Body of pancreas (tissue), 4 donors: ENCODE measurements at places on chromosomes 7 and 10. TPM values are rescaled to one million over a fixed set of nuclear protein-coding genes. Genes with fewer than 3 reads are reported as not detected.
A peak's percentile ranks its signal among the peaks of the same experiment; 100 is the strongest.

GRCh38 chr7:34396437-34397064, 261.5 kb upstream of the NPSR1 start:
- H3K4me3 ChIP-seq = no peak overlapping the region
- H3K4me1 ChIP-seq = no peaks in the 10 kb centered on the region
- H3K27ac ChIP-seq = no peak overlapping the region
- no peaks in the 10 kb centered on the region for H3K27me3 ChIP-seq

The HMX3 gene
- total RNA-seq = not detected

GRCh38 chr10:93468461-93469213, 13.5 kb downstream of the MYOF start:
- no peaks in the 10 kb centered on the region for H3K27me3 ChIP-seq
- no peaks in the 10 kb centered on the region for H3K36me3 ChIP-seq
- H3K27ac ChIP-seq = no peak overlapping the region
- DNase-seq = no peak
- no peak overlapping the region for H3K4me3 ChIP-seq

The ACTR3C gene
- 35.5 TPM for total RNA-seq

GRCh38 chr7:134741907-134742635, 37.4 kb upstream of the CALD1 start:
- H3K36me3 ChIP-seq = no peaks in the 10 kb centered on the region
- no peaks in the 10 kb centered on the region for H3K4me1 ChIP-seq
- no peak overlapping the region for H3K27ac ChIP-seq
- H3K27me3 ChIP-seq = no peaks in the 10 kb centered on the region
- DNase-seq = no peak
- no peak overlapping the region for H3K4me3 ChIP-seq

- H3K27me3 ChIP-seq = no peaks in the 10 kb centered on the region
- H3K36me3 ChIP-seq = no peaks in the 10 kb centered on the region
- H3K27ac ChIP-seq = no peak overlapping the region
Observed at GRCh38 chr10:71451754-71452153, 55.0 kb downstream of the CDH23 start.

The MICALL2 gene
- total RNA-seq = 26.7 TPM

The MET gene
- total RNA-seq = 23.7 TPM

DNA sequence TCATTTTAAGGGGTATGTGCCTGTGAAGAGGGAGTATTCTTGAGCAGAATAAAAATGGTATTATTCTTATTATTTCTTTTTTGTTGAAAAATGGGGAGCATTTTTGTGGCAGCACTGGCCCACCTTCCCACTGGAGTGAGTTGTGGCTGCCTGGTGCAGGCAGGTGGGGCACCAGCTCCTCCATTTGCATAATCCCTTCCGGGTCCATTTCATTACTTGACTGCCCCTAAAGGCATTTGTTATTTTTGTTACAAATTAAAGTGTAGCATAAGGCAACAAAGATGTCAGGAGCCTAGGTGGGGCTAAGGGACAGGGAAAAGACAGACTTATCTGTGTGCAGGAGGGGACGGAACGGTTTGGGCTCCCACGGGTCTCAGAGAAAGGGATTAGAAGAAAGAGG, 26.8 kb downstream of the GOLGA7B start:
- no peaks in the 10 kb centered on the region for H3K36me3 ChIP-seq
- no peak for DNase-seq
- no peak overlapping the region for H3K27ac ChIP-seq
- H3K27me3 ChIP-seq = no peaks in the 10 kb centered on the region

DNA sequence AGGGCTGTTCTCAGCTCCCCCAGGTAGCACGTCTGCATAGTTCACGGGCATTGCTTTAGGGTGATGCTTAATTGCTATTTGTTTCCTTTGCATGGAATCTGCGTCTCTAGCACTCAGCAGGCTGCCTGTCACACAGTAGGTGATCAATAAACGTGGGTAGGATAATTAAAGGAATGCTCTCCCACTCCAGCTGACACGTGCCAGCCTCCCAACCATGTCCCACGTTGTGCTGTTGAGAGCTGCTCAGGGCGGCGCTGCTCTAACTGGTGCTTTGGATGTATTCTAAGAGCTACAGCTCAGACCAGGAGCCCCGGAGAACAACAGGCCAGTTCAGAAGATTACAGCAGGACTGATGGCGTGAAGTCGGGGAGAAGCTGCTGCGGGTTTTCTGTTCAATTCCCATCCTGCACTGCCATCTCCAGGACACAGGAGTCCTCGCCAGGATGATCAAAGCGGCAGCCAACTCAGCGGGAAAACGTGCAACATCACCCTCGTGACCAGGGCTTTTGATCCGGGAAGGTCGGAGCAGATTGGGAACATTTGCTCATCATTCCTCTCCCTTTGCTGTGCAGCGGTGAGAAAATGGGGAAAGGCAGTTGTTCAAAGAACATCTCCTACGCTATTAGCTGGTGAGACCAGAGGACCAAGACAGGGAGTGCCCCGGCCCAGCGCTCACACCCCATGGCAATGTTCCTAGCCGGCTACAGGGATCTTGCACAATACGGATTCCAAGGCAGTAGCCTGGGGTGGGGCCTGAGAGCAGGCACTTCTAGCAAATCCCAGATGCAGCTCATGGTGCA, 50.5 kb upstream of the FOXK1 start:
- peak; percentile 48 for DNase-seq
- no peaks in the 10 kb centered on the region for H3K36me3 ChIP-seq
- peaks cover 10% of the 10 kb centered on the region for H3K4me1 ChIP-seq
- no peak overlapping the region for H3K4me3 ChIP-seq
- no peaks in the 10 kb centered on the region for H3K27me3 ChIP-seq

The HOXA7 gene
- 0.26 TPM for total RNA-seq

DNA sequence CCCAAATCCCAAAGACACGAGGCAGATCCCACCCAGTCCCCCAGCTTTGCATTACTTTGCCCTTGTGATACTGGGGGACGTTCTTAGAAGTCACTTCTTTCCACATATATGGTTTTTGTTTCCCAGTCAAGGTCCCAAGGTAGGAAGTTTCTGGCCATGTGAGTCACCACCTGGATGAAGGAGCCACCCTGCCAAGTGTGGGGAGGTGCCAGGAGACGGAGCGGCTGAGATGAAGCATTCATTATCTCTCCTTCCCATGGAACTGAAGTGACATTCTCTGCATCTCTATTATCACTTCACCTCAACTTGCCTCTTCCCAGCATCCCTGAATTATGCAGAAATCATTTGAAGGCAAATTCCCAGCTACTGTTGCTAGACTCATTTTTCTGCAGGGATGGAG, 136.2 kb upstream of the INSYN2A start:
- DNase-seq = no peak
- no peaks in the 10 kb centered on the region for H3K27me3 ChIP-seq
- H3K4me3 ChIP-seq = no peak overlapping the region
- H3K36me3 ChIP-seq = no peaks in the 10 kb centered on the region
- H3K27ac ChIP-seq = no peak overlapping the region

The VGF gene
- 4.9 TPM for total RNA-seq

The BTBD16 gene
- total RNA-seq = not detected

- DNase-seq = no peak
- peak overlapping the region; percentile 90 for H3K27ac ChIP-seq
- no peaks in the 10 kb centered on the region for H3K27me3 ChIP-seq
- peaks cover 15% of the 10 kb centered on the region for H3K36me3 ChIP-seq
- peaks cover 81% of the 10 kb centered on the region for H3K4me1 ChIP-seq
Observed at GRCh38 chr10:131947631-131948347, 33.9 kb downstream of the BNIP3 start.

DNA sequence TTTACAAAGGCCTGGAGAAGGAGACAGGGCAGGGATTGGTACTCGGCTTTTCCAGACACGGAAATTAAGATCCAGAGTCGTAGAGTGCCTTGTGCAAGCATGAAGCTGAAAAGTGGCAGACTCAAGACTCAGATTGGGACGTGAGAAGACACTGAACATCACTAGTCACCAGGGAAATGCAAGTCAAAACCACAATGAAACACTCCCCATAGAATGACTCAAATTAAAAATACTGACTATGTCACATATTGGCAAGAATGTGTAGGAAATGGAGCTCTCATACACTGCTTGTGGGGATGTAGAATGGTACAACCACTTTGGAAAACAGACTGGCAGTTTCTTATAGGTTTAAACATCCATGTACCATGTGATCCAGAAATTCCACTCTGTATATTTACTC, 472.0 kb downstream of the RPS24 start:
- H3K27me3 ChIP-seq = no peaks in the 10 kb centered on the region
- no peaks in the 10 kb centered on the region for H3K36me3 ChIP-seq
- DNase-seq = no peak
- H3K4me1 ChIP-seq = no peaks in the 10 kb centered on the region
- H3K27ac ChIP-seq = no peak overlapping the region

GRCh38 chr10:10786109-10787090, 231.3 kb upstream of the CELF2 start:
- H3K27ac ChIP-seq = no peak overlapping the region
- no peaks in the 10 kb centered on the region for H3K4me1 ChIP-seq
- H3K27me3 ChIP-seq = no peaks in the 10 kb centered on the region
- DNase-seq = no peak

DNA sequence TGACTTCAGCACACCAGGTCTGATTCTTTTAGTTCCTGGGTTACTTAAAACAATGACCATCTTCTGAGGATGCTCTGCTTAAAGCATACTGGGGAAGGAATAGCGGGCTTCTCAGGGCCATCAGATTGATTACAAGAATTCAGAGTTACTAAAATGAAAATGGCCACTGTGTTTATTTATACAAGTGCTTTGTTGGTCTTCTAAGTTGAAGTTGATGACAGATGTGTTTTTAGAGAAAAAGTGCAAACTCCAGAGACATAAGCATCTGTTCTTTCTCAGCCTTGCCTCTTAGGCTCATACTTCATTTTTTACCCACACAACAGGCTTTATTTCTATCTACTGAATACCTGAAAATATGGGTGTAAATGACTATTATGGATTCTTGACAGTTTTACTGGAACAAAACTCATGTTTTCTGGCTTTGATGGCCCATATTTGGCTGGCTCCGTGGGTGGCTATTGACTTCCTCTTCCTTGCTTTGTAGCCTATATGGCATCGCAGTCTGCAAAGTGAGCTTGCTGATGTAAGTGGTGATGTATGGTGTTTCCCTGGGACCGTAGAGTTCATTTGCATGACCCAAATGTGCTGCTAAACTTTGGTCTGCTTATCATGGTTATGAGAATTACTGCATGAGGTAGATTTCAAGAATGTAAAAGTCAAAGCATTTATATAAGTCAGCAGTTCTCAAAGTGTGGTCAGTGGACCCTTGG, 121.3 kb downstream of the BMPER start:
- no peak overlapping the region for H3K4me3 ChIP-seq
- no peak for DNase-seq
- no peak overlapping the region for H3K27ac ChIP-seq
- no peaks in the 10 kb centered on the region for H3K4me1 ChIP-seq

The ZNRF2 gene
- total RNA-seq = 36.1 TPM

DNA sequence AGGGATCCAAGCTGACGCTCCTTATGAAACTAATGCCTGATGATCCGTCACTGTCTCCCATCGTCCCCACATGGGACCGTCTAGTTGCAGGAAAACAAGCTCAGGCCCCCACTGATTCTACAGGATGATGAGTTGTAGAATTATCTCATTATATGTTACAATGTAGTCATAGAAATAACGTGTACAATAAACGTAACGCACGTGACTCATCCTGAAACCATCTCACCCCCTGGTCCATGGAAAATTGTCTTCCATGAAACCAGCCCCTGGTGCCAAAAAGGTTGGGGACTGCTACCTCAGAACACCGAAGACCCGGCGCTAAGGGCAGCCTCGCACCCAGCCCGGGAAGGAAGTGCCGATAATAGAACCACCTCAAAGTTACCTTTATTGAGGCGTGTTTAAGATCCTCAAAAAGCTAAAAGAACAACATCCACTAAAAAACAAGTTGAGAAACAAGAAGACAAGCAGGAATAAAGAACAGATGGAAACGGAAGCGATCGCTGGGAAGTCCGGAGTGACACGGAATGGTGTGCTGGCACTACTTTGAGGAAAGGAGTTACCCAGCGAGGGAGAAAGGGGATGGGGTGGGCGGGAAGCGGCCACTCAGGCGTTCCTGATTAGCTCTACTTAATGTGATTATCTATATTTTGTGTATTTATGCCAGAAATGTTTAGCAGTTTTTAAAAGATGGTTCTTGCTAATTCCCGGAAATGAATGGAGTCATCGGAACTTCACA, 50.1 kb upstream of the PRKAR1B start:
- H3K36me3 ChIP-seq = peaks cover 2% of the 10 kb centered on the region
- H3K4me1 ChIP-seq = peaks cover 4% of the 10 kb centered on the region
- no peak overlapping the region for H3K4me3 ChIP-seq
- H3K27ac ChIP-seq = no peak overlapping the region
- no peak for DNase-seq

DNA sequence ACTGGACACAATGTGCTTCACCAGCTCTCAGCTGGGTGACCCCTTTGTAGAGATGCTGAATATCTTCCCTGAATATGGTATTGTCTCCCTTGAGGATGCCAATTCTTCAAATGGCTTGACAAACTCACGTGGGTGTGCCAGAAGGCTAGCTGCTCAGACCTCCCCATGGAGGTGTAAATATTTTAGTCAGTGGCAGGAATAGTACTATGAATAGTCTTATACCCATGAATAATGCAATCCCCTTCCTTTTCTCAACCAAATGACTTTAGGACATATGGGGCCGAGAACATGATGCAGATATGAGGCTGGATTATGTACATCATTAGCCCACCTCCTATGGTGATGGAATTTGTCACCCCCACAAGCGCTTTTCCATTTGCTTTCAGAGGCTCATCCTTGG, 401.8 kb downstream of the ADRA2A start:
- H3K4me1 ChIP-seq = no peaks in the 10 kb centered on the region
- no peak overlapping the region for H3K4me3 ChIP-seq
- no peak overlapping the region for H3K27ac ChIP-seq
- no peaks in the 10 kb centered on the region for H3K36me3 ChIP-seq

GRCh38 chr7:113394856-113395255, 276.5 kb upstream of the SMIM30 start:
- no peaks in the 10 kb centered on the region for H3K36me3 ChIP-seq
- H3K4me3 ChIP-seq = no peak overlapping the region
- DNase-seq = no peak
- H3K27ac ChIP-seq = no peak overlapping the region

GRCh38 chr10:94412449-94412848, 10.1 kb downstream of the TBC1D12 start:
- no peak for DNase-seq
- no peaks in the 10 kb centered on the region for H3K27me3 ChIP-seq
- H3K27ac ChIP-seq = no peak overlapping the region
- H3K4me1 ChIP-seq = peaks cover 36% of the 10 kb centered on the region
- no peaks in the 10 kb centered on the region for H3K36me3 ChIP-seq

DNA sequence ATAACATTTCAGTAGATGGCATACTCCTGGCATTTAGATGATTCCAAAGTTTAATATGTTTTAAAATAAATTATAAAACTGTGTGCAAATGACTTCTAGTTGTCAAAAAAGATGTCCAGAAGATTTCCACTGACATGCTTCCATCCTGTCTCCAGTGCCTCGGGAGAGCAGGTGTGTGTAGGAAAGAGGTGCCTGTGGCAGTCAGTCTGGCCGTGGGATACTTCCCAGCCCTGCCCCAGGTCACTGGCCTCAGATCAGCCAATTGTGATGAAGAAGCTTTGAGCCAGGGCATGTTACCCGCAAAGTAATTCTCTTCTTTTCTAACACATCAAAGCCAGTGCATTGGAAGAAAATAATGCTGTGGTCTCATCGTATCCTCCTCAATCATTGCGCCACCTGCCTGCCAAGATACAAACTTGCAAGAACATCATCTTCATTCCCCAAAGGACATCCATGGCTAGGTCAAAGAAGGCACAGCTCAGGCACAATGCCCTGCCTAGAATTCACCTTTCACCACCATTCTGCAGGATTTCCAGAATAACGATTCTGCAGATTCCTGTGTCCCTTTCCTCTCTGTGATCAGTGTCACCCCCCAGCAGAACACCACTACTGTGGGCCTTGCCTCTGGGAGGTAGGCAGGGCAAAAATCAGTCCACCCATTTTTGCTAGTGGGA, 6.3 kb upstream of the KCNMA1 start:
- DNase-seq = peak; percentile 36
- H3K4me1 ChIP-seq = peaks cover 5% of the 10 kb centered on the region
- H3K4me3 ChIP-seq = no peak overlapping the region
- no peaks in the 10 kb centered on the region for H3K27me3 ChIP-seq
- no peaks in the 10 kb centered on the region for H3K36me3 ChIP-seq
